ENCODE measurements at places on chromosomes 13 and 19.

DNA sequence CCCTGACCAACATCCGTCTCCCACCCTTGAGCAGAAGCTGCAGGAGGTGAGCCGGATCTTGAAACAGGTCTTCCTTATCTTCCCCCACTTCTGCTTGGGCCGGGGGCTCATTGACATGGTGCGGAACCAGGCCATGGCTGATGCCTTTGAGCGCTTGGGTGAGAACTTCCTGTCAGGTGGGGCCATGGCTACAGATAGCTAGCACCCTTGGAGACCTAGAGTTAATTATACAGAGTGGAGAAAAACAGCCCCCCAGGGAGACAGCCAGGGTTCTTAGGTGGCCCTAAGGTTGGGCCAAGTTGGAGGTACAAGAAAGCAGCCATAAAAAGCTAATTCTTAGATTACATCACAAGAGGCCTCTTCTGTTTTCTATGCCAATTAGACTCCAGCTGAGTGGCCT is 8.9 kb upstream of the ARHGAP45 start:
- DNase-seq, result no peak

GRCh38 chr19:47315125-47315821 is 5.6 kb downstream of the C5AR1 start:
- DNase-seq, result no peak

DNA sequence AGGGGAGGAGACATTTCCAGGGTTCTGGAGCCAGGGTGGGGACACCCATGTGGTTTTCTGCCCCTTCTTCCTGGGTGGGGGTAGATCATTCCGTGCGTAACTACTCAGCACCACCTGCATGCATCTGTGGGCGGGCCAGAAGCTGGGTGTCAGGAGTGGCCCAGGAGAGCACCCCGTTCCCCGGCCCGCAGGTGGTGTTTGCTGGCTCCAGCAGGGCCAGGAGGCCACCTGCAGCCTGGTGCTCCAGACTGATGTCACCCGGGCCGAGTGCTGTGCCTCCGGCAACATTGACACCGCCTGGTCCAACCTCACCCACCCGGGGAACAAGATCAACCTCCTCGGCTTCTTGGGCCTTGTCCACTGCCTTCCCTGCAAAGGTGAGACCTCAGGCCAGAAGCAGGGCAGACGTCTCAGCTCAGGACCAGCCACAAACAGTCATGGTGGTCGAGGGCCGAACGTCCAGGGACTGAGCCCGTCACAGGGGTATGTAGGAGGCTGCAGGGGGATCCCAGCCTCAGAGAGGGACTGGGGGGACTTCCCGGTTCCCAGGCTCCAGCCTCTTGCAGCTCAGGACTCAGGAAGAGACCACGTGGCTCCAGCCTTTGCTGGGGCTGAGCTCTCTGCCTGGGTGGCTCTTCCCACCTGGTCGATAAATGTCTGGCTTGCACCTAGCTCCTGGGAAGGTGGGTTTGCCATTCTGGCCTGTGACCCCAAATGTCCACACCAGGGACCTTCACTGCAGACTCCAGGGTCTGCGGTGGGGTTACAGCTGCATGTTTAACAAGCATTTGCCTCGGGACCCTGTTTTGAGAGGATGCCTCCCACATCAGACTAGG is 1.6 kb downstream of the FSTL3 start:
- DNase-seq, result no peak

GRCh38 chr19:18424122-18424889 is 5.1 kb downstream of the SSBP4 start:
- no peak for DNase-seq

GRCh38 chr13:30113551-30113950 is 193.8 kb downstream of the KATNAL1 start:
- no peak for DNase-seq

DNA sequence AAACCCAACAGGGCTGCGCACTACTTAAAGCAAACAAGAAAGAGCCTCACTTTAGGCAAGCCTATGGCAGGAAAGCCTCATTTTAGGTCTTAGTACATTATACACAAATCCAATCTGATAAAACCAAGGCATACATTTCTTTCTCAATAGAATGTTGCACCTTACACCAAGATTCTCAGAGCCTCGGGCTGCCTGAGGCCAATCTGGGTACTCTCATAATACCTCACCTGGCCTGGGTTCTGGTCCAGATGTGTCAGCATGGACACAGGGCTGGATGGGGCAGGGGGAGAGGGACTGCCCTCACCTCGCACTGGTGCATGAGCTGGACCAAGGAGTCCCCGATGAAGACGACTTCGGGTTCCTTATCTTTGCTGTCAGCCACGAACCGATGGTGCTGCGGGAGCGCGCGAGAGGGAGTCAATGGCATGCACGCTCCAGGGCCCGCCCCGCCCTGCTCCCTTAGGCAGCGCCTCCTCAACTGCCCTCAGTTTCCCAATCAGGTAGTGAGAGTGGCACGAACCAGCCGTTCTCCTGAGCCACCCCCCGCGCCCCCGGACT is at the start of gene PRR19:
TSS of gene PRR19 (plus strand) at position 487 of the 558 bp plus-strand sequence. CDS start 7,453 bp downstream, outside the sequence.
- no peak for DNase-seq

- peak; percentile 66 for DNase-seq
Measured at GRCh38 chr19:50657712-50658440, 8.6 kb downstream of the C19orf81 start.

GRCh38 chr19:3098515-3099346 is 4.6 kb downstream of the GNA11 start:
- DNase-seq, result no peak

- DNase-seq, result peak; percentile 31
Measured at GRCh38 chr19:42121656-42122069, 10.6 kb downstream of the POU2F2 start.

- DNase-seq, result no peak
Measured at GRCh38 chr19:49518033-49518432, 5.6 kb downstream of the FCGRT start.

- DNase-seq, result no peak
Measured at GRCh38 chr19:45119582-45119981, 26.6 kb downstream of the PPP1R37 start.

GRCh38 chr19:51520728-51521127 is 10.7 kb downstream of the SIGLEC6 start:
- DNase-seq, result no peak

- no peak for DNase-seq
Measured at GRCh38 chr13:107441279-107441678, 774.1 kb downstream of the LIG4 start.

- peak; percentile 35 for DNase-seq
Measured at GRCh38 chr13:24683838-24684599, 3.8 kb downstream of the ATP12A start.

DNA sequence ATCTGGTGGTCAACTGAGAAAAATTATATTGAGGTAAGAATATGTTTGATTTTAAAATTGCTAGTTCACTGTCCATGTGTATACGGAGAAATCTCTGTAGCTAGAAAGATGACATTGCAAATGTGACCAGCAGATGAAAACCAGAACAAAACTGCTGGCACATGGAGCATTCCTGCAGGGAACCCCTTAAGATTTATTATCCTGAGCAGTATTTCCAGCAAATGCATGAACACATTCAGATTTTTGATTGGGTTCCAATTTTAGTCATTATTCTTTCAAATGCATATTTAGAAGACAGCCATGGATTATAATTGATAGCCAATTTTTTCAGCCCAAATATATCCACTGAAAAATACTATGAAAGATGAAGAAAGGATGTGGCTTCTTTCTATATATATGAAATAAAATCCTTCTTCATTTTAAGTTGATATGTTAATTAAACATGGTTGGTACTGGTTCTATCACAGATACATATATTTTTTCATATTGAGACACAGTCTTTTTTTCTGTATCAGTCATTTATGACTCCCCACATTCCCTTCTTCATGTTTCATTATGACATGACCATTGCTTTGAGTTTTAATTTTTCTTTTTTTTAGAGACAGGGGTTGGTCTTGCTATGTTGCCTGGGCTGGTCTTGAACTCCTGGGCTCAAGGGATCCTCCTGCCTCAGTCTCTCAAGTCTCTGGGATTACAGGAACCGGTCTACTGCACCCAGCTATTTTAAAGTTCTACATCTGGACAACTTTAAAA is 376.5 kb downstream of the KLF12 start:
- DNase-seq, result no peak

DNA sequence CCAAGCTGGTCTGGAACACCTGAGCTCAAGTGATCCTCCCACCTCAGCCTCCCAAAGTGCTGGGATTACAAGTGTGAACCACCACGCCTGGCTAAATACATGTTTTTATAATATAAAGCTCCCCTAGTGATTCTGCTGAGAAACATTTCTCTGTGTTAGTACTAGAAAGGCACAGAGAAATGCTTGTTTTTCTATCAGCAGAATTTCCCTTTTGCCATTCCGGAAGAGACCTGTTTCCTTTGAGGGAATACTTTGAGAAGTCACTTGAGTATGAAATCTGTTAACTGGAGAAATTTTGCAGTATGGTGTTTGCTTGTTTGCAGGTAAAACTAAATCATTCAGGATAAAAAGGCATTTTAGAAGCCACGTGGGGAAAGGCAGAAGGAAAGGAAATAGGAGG is 4.4 kb upstream of the NLRP12 start:
- DNase-seq, result no peak

DNA sequence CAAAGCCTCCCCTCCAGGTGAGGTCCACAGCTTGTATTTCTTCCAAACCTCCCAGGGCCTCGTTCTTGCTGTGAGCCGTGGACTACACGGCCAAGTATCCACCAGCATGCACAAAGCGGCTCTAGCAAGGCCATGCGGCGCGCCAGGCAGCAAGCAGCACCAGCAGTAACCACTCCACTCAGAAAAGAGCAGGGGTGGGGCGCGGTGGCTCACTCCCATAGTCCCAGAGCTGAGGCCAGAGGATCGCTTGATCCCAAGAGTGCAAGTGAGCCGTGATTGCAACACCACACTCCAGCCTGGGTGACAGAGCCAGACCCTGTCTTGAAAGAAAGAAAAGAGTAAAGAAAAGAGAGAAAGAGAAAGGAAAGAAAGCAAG is 4.7 kb downstream of the CCDC8 start:
- DNase-seq, result no peak

DNA sequence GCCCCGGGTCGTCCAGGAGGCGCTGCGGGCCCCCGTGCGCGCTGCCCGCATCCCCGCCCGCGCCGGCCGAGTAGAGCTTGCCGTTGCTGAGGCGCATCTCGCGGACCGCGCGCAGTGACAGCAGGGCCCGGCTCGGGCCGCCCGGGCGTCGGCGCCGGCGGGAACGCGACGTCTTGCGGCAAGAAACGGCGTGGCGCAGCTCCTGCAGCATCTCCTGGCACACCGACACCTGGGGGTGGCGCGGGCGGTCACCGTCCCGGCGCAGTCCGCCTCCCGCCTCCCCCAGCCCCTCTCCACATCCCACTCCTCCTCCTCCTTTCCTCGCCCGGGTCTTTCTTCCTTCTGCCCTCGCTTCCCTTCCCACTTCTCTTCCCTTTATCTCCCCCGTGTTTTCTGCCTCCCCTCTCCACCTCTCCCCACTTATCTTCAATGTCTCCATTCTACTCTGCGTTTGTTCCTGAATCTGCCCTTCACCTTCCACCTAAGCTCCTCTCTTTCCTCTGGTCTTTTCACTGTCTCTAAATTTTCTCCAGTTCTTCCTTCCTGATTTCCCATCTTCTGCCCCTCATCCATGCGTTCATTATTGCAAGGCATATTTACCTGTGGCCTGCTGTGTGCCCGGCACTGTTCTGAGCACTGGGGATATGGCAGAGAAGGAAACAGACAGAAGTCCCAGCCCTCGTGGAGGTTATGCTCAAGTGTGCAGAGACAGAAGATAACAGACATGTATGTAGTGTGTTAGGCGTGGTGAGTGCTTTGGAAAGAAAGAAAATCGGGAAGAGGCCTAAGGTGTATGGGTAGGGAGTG is 5.2 kb upstream of the ATP1A3 start:
- no peak for DNase-seq

GRCh38 chr13:77810430-77810829 is 108.2 kb downstream of the EDNRB start:
- DNase-seq, result no peak

- DNase-seq, result no peak
Measured at GRCh38 chr13:106299621-106300020, 235.8 kb downstream of the EFNB2 start.

DNA sequence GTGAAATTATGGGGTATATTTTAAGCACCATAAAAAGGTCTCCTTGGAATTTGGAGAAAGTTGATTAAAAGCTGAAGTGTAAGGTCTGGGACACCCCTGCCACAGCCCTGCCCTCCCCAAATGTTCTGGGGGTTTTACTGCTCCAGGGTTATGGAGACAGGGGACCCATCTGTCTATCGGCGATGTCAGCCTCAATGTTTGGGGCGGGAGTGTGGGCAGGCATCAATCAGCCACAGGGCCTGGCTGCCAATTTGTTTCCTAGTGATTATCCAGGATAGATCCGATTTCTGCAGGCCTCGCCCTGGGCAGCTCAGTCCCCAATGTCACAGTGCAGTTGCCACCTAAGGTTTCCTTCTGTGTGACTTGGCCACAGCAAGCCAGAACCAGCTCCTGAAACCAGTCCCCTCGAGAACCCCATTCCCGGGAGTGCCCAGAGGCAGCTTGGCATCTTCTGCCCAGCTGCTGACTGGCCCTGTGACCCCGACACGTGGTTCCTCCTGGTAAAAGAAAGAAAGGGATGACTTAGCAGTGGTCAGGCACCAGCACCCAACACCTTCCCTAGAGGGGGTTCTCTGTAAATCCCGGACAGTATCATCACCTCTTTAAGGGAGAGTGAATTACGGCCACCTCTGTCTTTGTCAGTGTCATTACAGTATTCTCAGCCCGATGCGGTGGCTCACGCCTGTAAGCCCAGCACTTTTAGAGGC is 41.6 kb downstream of the MYO9B start:
- no peak for DNase-seq

- DNase-seq, result no peak
Measured at GRCh38 chr19:10005632-10006334, 4.5 kb downstream of the COL5A3 start.

DNA sequence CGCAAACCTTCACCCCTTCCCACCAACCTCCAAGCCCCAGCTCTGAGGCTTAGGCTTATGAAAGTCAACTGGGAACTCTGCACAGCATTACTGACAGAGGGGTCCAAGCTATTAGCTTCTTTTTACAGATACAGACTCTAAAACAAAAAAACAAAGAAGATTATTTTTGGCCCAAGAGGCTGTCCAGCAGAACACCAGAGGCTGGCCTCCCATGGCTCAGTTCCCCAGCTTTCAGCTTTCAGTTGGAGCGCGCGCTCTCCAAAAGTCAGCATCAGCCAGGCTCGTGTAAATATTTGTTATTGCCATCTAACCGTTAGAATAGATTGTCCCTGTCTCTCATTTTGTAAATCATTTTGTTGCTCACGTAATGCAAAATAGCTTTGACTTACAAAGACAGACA is 58.4 kb downstream of the ZIC5 start:
- DNase-seq, result no peak
